ENCODE measurements at places on chromosomes 5 and 9.
A peak's percentile ranks its signal among the peaks of the same experiment; 100 is the strongest.

GRCh38 chr9:131734781-131735180 lies 5.1 kb downstream of the RAPGEF1 start:
- no peaks in the 10 kb centered on the region for H3K36me3 ChIP-seq
- peak overlapping the region; percentile 73 for H3K27ac ChIP-seq
- peaks cover 76% of the 10 kb centered on the region for H3K4me1 ChIP-seq
- no peak for DNase-seq
- no peak overlapping the region for H3K4me3 ChIP-seq
- no peaks in the 10 kb centered on the region for H3K27me3 ChIP-seq

GRCh38 chr5:75667586-75667985 lies 49.7 kb downstream of the POC5 start:
- H3K27ac ChIP-seq = no peak overlapping the region
- H3K36me3 ChIP-seq = no peaks in the 10 kb centered on the region
- H3K27me3 ChIP-seq = no peaks in the 10 kb centered on the region
- H3K4me3 ChIP-seq = no peak overlapping the region
- no peaks in the 10 kb centered on the region for H3K4me1 ChIP-seq

GRCh38 chr5:180848878-180849277 lies 12.2 kb downstream of the ZFP62 start:
- H3K4me3 ChIP-seq = no peak overlapping the region
- H3K36me3 ChIP-seq = peaks cover 22% of the 10 kb centered on the region
- no peaks in the 10 kb centered on the region for H3K27me3 ChIP-seq

GRCh38 chr5:96654209-96654608 lies 8.0 kb upstream of the CAST start:
- no peaks in the 10 kb centered on the region for H3K27me3 ChIP-seq
- no peak for DNase-seq
- H3K27ac ChIP-seq = no peak overlapping the region
- H3K4me1 ChIP-seq = no peaks in the 10 kb centered on the region

DNA sequence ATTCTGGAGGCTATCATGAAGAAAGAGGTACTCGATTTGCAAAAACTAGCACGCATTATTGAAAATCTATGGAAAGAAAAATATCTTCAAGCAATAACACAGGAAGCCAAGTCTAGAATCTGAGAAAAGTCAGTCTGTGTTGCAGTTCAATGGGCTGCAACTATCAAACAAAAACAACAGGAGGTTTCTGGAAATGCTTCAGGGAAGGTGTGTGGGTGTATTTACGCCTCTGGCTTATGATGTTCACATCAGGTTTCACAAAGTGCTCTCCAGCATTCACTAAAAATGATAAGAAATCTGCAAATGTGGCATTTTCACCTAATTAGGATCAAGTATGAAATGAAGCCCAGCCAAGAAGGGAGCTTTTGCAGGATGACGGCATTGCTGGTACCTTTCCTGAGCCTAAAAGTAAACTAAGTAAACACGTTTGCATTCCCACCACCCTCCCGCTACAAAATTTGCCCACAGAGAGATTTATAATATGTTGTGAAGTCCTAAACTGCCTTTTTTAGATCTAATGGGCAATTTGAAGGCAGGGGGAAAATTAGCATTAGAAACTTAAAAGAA lies 146.4 kb downstream of the GABRB2 start:
- no peak overlapping the region for H3K27ac ChIP-seq
- H3K36me3 ChIP-seq = no peaks in the 10 kb centered on the region
- H3K27me3 ChIP-seq = no peaks in the 10 kb centered on the region
- H3K4me3 ChIP-seq = no peak overlapping the region

All from sigmoid colon (tissue), 7 donors.